ENCODE measurements at places on chromosomes 5 and 9.
A peak's percentile ranks its signal among the peaks of the same experiment; 100 is the strongest.

DNA sequence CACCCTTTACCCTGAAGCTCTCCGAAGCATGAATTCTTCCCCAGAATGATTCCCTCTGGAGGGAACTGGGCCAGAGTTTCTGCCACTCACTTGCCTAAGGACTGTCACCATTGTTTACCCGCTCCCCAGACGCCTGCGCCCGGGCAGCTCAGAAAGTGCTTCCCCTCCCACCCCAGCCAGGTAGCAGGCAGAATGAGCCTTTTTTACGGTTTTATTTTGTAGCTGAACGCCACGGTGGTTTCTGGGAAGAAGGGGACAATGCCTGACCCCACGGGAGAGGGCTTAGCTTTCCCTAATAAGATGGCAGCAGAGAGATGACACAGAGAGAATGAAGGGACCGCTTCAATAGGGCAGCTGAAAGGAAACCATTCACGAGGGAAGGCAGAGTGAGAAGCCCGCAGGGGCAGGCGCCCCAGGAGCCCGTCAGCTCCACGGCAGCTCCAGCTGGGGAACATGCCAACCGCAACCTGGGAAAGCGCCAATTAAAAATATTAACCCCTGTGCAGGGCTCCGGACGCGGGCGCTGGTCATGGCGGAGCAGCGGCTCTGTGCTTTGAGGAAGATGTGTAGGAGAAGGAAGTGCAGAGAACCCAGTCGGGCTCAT is 20.4 kb upstream of the NTNG2 start:
- no peak overlapping the region for H3K4me3 ChIP-seq
- H3K36me3 ChIP-seq, result no peaks in the 10 kb centered on the region
- no peak overlapping the region for H3K27ac ChIP-seq
- H3K4me1 ChIP-seq, result no peaks in the 10 kb centered on the region

- no peaks in the 10 kb centered on the region for H3K36me3 ChIP-seq
- peaks cover 22% of the 10 kb centered on the region for H3K4me1 ChIP-seq
- H3K27ac ChIP-seq, result peak overlapping the region; percentile 93
Measured at GRCh38 chr9:95508968-95509850, 7.6 kb downstream of the PTCH1 start.

- no peaks in the 10 kb centered on the region for H3K36me3 ChIP-seq
- H3K27ac ChIP-seq, result no peak overlapping the region
- no peaks in the 10 kb centered on the region for H3K27me3 ChIP-seq
- no peak for DNase-seq
Measured at GRCh38 chr9:26163931-26164330, 485.7 kb upstream of the TUSC1 start.

DNA sequence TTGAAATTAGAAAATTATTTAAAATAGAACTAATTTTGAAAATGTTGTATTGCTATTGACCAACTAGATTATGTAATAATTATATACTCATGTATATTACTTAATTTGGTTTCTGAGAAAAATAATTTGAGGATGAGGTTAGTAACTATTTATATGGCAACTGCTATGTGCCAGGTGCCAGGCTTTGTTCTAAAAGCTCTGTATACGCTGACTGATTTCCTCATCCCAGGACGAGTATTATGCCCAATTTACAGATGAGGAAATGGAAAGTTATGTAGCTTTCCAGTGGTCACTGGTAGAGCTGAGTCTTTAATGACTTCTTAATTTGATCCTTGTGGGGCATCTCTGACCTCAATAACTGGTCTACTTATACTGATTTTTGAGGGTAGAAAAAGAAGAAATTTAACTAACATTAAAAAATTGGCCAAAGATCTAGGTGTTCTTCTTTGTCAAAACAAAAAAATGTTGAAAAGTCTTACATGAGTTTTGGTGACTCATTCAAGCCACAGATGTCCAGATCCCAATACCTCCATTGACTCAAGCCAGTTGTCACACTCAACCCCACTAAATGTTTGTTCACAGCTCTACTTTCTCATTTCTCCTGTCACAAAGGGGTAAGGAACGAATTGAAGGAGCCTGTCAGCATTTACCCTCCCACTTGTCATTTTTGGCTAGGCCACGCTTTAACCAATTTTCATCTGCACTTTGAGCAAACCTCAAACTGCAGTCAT is 228.1 kb upstream of the MEF2C start:
- no peaks in the 10 kb centered on the region for H3K4me1 ChIP-seq
- no peaks in the 10 kb centered on the region for H3K36me3 ChIP-seq
- no peak overlapping the region for H3K27ac ChIP-seq

DNA sequence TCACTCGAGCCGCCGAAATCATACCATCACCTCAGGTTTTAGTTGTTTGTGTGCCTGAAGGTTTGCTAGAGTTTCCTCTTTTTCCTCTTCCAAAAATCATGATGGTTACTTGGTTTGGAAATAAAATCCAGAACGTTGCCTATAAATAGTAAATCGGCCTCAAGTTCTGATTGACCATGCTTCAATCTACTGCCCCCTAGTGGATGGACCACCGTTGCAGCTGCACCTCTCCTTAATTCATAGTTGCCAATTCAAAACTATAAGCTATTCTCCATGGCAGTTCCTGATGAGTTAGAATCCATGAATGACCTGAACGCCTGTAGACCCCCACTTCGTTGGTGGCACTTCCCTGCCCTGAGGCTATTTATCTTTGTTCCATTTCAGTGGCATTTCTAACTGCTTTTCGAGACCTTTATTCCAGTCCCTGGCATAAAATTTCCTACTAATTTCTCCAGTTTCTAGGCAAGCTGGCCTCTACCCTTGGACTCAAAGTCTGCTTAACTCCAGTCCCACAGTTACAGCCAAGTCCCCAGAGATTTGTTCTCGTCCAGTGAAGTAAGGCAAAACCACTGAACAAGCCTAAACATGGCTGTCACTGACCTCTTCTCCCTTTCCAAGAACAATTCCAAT is 422.6 kb downstream of the EFNA5 start:
- H3K36me3 ChIP-seq, result no peaks in the 10 kb centered on the region
- no peaks in the 10 kb centered on the region for H3K4me1 ChIP-seq
- H3K4me3 ChIP-seq, result peak overlapping the region; percentile 40

DNA sequence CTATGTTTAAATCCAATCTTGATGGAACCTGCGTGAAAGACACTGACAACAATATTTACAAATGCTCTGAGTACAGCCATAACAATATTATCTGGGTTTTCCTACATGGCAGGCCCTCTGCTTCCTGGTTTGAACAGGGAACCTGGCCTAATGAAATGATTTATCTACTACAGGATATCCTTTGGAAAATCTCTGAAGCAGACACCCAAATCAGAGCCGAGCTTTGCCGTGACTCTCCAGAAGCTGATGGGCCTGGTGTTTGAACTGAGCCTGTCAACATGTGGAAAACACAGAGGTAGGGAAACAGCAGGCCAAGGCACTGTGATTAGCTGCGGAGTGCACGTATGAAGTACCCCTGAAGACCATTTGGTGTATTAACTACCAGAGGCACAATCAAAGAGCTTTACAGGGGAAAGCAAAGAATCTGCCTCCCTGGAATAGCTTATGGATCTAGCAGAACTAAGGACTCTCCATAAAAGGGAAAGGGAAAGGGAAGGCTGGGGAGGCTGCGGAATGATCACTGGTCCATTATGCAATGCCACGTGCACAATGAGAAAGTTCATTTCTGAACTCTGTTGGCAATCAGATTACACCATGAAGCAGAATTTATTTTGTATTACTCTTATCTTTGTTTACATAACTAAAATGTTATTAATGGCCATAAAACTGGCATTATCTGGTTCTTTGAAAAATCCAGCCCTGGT is 321.9 kb downstream of the EBF1 start:
- DNase-seq, result peak; percentile 31
- no peak overlapping the region for H3K4me3 ChIP-seq
- no peak overlapping the region for H3K27ac ChIP-seq

- no peaks in the 10 kb centered on the region for H3K27me3 ChIP-seq
Measured at GRCh38 chr5:6365977-6366590, 12.3 kb downstream of the MED10 start.

DNA sequence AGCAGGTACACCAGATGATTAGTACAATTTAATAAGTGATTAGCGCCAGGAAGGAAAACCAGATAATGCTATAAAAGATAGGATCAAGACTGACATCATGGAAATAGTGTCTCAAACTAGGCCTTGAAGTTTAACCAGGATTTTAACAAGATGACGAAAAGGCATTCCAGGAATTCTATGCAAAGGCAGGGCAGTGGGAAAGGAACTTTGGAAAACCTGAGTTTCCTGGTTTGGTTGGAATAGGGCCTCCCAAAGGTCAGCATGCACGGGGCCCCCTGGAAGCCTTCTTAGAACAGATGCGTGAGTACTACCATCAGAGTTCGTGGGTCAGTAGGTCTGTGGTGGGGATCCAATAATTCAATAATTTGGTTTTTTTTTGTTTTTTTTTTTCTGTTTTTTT is 935.2 kb upstream of the DMAC1 start:
- no peaks in the 10 kb centered on the region for H3K36me3 ChIP-seq
- no peaks in the 10 kb centered on the region for H3K27me3 ChIP-seq
- no peaks in the 10 kb centered on the region for H3K4me1 ChIP-seq
- no peak overlapping the region for H3K27ac ChIP-seq

DNA sequence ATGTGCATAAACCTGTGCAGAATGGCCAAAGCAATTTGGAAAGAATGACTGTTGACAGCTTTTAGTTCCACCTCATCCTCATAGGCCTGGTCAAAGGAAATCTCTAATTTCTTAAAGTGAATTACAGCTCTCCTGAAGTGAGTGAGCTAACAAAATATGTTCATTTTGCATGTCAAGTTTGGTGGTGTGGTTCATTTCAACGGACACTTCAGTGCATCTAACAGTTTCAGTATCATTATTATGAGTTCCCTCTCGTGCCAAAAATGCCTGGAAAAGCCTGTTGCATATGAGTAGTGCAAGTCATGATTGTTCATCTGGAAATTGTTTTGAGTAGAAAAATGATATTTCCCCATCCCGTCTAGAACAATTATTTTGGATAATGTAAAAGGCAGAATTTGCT is 53.2 kb upstream of the HMHB1 start:
- no peaks in the 10 kb centered on the region for H3K27me3 ChIP-seq
- H3K27ac ChIP-seq, result peak overlapping the region; percentile 22
- H3K36me3 ChIP-seq, result no peaks in the 10 kb centered on the region
- no peak for DNase-seq

Measured in SK-N-SH (cell line).